ENCODE measurements at places on chromosomes 2 and 18.

- H3K27ac ChIP-seq, result no peak overlapping the region
- no peak overlapping the region for H3K4me3 ChIP-seq
- no peaks in the 10 kb centered on the region for H3K4me1 ChIP-seq
- H3K36me3 ChIP-seq, result no peaks in the 10 kb centered on the region
- peaks cover 3% of the 10 kb centered on the region for H3K27me3 ChIP-seq
- no peak for DNase-seq
These were observed 352.7 kb upstream of the SLC39A10 start for GRCh38 chr2:195304310-195304709.

DNA sequence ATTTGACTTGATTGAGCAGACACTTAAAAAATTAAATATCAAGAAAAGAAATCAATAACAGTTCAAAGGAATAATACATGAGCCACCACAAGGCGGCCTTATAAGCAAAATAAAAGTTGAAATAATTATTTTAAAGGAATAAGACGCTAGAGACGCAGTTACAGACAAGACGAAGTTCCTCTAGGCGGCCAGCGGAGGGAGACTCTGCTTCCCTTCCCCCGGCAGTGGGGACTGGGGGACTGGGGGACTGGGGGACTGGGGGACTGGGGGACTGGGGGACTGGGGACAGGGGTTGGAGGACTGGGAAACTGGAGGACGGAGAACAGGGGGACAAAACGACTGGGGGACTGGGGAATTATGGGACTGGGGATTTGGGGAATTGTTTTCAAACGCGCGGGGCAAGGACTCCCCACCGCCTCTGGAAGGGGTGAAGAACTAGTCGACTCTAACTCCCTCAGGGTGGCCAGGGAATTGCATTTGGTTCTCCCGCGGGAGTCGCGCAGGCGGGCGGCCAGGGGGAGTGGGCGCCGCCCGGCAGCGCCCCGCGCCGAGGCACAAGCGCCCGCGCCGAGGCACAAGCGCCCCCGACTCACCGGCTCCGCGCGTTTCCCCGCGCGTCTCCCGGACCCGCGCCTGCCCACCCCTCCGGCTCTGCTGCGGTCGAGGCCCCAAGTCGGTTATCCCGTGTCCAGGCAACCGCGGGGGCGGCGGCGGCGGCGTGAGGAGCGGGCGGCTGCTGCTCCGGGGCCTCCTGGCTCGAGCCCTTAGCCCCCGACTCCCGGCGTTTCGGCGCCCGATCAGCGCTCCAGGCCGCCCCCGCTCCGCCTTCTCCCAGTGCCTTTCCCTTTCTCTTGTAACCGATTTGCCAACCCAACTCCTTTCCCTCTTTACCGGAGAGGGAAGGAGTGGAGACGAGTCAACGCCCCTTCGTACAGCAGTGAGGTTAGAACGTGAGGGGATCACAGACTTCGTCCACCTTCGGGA is at the start of gene CCDC178:
CCDC178 (minus strand) TSS at position 662 of the 984 bp plus-strand sequence. CDS start 28,633 bp downstream, outside the sequence.
- no peak within 1 kb of the TSS for H3K27ac ChIP-seq
- DNase-seq, result no peak
- H3K4me1 ChIP-seq, result no peaks in the 10 kb centered on the region
- no peak within 1 kb of the TSS for H3K4me3 ChIP-seq
- H3K27me3 ChIP-seq, result peaks cover 14% of the 10 kb centered on the region
- peaks cover 2% of the 10 kb centered on the region for H3K36me3 ChIP-seq

DNA sequence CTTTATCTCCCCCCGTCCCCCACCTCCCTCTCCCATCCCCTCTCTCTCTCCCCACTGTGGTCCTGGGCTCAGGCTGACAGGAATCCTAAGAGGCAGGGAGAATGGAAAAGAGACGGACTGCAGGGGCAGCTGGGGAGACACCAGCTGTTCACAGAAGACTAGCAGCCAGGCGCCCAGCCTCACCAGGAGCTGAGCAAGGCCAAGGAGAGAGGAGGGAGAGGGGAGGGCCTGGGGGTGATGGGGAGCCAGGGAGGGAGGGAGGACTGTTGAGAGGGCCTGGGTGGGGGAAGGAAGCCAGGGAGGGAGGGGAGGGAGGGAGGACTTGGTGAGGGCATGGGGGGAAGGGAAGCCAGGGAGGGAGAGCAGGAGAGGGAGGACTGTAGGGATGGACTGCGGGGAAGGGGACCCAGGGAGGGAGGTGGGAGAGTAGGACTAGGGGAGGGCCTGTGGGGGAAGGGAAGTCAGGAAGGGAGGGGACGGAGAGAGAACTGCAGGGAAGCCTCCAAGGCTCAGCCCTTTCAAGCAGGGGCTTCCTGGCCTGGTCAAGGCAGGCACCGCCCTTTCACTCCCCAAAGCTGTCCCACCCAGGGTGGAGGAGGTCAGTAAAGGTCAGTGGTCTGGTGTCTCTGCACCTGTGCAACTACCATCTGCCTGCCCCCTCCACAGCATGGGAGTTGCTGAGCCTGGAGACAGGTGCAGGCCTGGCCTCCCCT is 517.7 kb upstream of the MYT1L start:
- H3K27me3 ChIP-seq, result no peaks in the 10 kb centered on the region
- no peak overlapping the region for H3K4me3 ChIP-seq
- H3K27ac ChIP-seq, result no peak overlapping the region
- no peak for DNase-seq

- peaks cover 8% of the 10 kb centered on the region for H3K4me1 ChIP-seq
- DNase-seq, result no peak
- H3K27me3 ChIP-seq, result no peaks in the 10 kb centered on the region
These were observed 1.6 kb upstream of the GPR17 start for GRCh38 chr2:127644066-127645025.

- peaks cover 17% of the 10 kb centered on the region for H3K4me1 ChIP-seq
- H3K27me3 ChIP-seq, result no peaks in the 10 kb centered on the region
- no peak for DNase-seq
- H3K27ac ChIP-seq, result no peak overlapping the region
- H3K36me3 ChIP-seq, result peaks cover 72% of the 10 kb centered on the region
These were observed 14.2 kb downstream of the PIKFYVE start for GRCh38 chr2:208280234-208280633.

GRCh38 chr2:182324665-182325064 is 102.2 kb downstream of the PDE1A start:
- H3K4me1 ChIP-seq, result no peaks in the 10 kb centered on the region
- H3K36me3 ChIP-seq, result no peaks in the 10 kb centered on the region
- H3K27ac ChIP-seq, result no peak overlapping the region
- no peaks in the 10 kb centered on the region for H3K27me3 ChIP-seq
- no peak overlapping the region for H3K4me3 ChIP-seq
- no peak for DNase-seq

DNA sequence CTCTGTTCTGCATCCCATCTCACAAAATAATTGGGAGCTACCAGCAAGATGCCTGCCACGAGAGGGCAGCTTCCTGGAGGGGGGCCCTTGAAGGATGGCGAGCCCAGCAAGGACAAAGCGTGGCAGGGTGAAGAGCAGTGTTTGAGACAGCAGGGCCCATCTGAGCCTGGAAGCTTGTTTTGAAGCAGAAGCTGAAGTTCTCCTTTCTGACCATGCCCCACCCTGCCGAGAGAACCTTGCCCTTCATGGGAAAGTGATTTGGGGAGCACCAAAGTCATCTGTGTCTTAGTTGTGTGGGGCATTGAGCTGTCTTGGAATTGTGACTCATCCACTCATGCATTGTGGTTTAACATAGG is 216.3 kb downstream of the BCL11A start:
- H3K4me1 ChIP-seq, result no peaks in the 10 kb centered on the region
- H3K27ac ChIP-seq, result no peak overlapping the region
- no peaks in the 10 kb centered on the region for H3K27me3 ChIP-seq
- no peak overlapping the region for H3K4me3 ChIP-seq

DNA sequence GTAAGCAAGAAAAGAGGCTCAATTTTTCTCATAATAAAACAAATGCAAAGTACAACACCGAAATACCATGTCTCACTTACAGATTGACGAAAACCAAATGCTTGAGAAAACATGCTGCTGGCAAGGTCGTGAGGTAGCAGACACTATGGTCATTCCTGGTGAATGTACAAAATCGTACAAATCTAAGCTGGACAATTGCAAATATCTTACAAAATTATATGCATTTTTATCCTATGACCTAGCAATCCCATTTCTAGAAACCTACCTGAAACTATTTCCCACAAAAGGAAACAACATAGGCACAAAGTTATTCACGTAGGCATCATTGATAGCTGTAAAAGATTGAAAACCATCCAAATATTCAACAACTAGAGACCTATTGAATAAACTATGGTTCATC is 54.0 kb downstream of the SCG2 start:
- no peaks in the 10 kb centered on the region for H3K27me3 ChIP-seq
- H3K4me3 ChIP-seq, result no peak overlapping the region
- no peak overlapping the region for H3K27ac ChIP-seq
- no peaks in the 10 kb centered on the region for H3K36me3 ChIP-seq
- DNase-seq, result no peak

DNA sequence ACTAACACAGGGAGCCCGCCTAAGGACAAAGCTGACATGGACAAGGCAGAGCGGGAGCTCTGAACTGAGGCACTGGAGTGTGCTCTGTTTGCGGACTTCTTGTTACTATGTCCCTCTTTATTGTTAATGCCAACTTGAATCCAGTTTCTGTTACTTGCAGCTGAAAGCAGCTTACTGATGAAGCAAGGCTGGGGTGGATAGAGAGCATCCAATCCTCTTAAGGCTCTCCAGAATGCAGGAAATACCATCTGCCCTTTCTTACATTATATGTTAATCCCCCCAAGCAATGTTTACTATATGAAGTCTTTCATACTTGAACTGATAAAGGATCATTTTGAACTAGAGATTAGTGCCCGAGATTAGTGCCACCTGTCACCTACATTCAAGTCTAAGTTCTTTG is 9.4 kb downstream of the FAM210A start:
- no peaks in the 10 kb centered on the region for H3K27me3 ChIP-seq
- H3K4me1 ChIP-seq, result peaks cover 8% of the 10 kb centered on the region
- H3K4me3 ChIP-seq, result no peak overlapping the region
- no peak for DNase-seq

DNA sequence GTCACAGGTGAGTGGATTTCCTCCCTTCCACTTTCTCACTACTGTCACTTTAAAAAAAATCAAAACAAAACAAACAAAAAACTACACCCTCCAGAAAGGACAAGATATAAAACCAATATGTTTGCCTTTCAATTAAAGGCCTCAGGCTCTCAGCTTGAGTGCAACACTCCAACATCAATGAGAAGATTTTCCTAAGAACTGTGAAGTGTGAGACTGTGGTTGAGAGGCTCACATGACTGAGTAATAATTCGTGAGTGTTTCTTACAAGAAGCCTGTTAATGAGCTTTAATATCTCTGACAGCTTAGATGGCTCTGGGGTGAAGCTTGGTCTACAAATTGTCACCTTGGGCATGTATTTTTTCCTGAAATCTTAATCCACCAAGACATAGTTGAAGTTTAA is 216.1 kb downstream of the ETAA1 start:
- H3K27me3 ChIP-seq, result no peaks in the 10 kb centered on the region
- H3K4me1 ChIP-seq, result no peaks in the 10 kb centered on the region
- no peak overlapping the region for H3K27ac ChIP-seq

DNA sequence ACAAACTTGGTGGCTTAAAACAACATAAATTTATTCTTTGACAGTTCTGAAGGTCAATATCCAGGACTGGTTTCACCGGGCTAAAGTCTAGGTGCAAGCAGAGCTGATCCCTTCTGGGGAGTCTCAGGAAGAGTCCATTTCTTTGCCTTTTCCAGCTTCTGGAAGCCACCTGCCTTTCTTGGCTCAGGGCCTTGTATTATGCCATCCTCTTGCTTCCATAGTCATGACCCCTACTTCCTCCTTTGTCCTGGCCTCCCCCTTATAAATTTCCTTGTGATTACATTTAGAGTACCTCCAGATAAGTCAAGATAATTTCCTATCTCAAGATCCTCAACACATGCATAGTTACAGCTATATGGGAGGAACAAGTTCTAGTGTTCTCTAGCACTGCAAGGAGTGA is 1089.5 kb downstream of the LRP1B start:
- no peak for DNase-seq
- no peak overlapping the region for H3K27ac ChIP-seq
- H3K4me1 ChIP-seq, result no peaks in the 10 kb centered on the region
- no peaks in the 10 kb centered on the region for H3K27me3 ChIP-seq
- H3K36me3 ChIP-seq, result no peaks in the 10 kb centered on the region

DNA sequence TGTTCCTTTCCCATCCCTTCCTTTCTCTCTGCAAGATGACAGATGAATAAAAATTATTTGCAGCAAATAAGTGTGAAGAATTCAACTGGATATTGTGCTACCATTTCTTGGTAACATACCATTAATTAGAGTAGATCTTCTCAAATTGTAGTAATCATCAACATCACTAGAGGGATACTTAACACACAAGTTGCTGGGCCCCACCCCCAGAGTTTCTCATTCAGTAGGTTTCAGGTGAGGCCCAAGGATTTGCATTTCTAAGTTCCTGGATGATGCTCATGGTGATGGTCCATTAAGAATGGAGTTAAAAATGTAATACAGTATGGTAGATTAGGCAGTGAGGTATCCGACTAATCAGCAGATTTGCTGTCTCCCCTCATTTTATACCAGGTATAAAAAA is 594.0 kb downstream of the ERBB4 start:
- no peak overlapping the region for H3K27ac ChIP-seq
- H3K36me3 ChIP-seq, result no peaks in the 10 kb centered on the region
- no peak overlapping the region for H3K4me3 ChIP-seq
- DNase-seq, result no peak
- no peaks in the 10 kb centered on the region for H3K4me1 ChIP-seq

- no peak for DNase-seq
- no peaks in the 10 kb centered on the region for H3K27me3 ChIP-seq
- H3K36me3 ChIP-seq, result no peaks in the 10 kb centered on the region
- no peak overlapping the region for H3K4me3 ChIP-seq
- peaks cover 4% of the 10 kb centered on the region for H3K4me1 ChIP-seq
These were observed 81.2 kb downstream of the CTIF start for GRCh38 chr18:48620071-48620470.

DNA sequence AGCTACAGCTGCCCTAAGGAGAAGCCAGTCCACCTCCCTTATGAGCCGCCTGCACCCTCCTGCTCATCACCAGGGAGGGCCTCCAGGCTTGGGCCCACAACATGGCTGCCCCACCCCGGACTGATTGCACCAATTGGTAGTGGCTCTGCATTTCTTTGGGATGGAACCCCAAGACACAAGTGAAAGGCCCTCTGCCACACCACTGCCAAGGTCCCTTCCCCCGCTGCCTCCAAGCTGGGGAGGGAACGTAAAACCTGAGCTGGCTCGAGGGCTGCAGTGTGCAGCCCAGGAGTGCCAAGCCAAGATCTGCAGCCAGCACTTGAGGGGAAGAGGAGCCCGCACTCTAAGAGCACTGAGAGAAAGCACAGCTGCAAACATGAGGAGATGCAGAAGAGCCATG is 97.3 kb downstream of the EFEMP1 start:
- H3K27me3 ChIP-seq, result no peaks in the 10 kb centered on the region
- H3K27ac ChIP-seq, result no peak overlapping the region
- H3K4me1 ChIP-seq, result no peaks in the 10 kb centered on the region
- no peak for DNase-seq
- H3K4me3 ChIP-seq, result no peak overlapping the region
- H3K36me3 ChIP-seq, result no peaks in the 10 kb centered on the region

All from activated CD8-positive, alpha-beta memory T cell treated with anti-CD3 and anti-CD28 coated beads, Interleukin-2, amount 10 ng/mL, durations not matched to agents 7 days and 5 days (primary cell).